Femur (tissue), 1 donor: ENCODE measurements at places on chromosomes 4 and X.

- no peak for DNase-seq
Measured at GRCh38 chr4:25457053-25457715, 80.1 kb downstream of the ANAPC4 start.

GRCh38 chr4:61782133-61782532 lies 582.0 kb downstream of the ADGRL3 start:
- no peak for DNase-seq

- no peak for DNase-seq
Measured at GRCh38 chr4:140652601-140653000, 83.8 kb upstream of the UCP1 start.

DNA sequence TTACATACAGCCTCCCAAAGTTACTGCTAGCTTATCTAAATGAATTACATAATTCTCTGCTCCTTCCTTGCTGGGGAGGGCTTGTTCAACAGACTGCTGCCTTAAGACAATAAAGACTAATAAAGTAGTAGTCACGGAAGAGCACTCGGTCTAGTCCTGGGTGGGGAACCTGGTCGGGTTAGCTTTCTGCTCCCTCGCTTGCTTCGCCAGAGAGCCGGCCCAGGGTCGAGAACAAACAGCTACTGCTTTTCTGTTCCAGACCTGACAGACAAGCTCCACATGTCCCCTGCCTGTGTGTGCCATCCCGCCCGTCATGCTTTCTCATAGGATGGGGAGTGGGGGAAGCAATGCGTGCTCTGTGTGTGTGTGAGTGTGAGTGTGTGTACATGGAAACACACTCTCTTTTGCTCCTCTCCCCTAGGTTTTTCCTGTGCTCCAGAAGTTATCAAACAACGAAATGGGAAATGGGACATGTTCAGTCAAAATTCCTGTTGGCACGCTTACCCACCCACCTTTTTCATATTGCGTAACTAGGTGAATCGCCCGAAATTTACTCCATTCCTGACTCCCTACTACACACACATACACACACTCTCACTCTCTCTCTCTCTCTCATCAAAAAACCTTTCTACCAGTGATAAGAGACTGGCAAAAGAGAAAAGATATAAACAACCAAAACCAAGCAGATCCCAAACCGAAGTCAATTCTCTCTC lies 1.3 kb downstream of the NPY1R start:
- peak; percentile 29 for DNase-seq

- no peak for DNase-seq
Measured at GRCh38 chr4:80208610-80209339, 11.5 kb downstream of the PRDM8 start.

DNA sequence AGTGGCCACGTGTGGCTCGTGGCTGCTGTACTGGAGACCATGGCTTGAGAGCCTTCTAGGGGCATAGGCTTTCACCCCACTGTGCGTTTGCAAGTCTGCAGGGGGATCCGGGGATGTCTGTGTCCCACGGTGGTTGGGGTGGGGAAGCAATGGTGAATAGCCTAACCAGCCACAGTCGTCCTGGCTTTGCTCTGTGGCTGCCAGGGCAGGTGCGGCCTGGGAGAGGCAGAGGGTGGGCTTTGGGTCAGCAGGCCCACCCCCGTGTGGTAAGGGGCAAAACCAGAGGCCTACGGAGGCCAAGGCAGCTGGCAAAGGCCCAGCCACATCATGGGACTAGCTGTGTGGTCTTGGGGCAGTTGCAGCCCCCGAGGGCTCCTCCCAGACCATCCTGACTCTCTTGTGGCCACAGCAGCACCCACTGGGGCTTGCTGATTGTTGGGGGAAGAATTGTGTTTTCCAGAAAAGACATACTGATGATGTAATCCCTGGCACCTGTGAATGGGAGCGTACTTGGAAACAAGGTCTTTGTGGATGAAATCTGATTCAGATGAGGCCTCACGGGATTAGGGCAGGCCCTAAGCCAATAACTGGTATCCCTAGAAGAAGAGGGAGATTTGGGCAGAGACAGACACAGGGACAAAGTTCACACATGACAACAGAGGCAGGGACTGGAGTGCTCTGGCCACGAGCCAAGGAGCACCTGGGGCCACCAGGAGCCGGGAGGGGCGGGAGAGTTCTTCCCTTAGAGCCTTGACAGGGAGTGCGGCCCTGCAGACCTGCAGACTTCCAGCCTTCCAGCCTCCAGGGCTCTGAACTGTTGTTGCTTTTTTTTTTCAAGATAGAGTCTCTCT lies 2.9 kb downstream of the CPZ start:
- DNase-seq: no peak

GRCh38 chrX:154748712-154749339 lies 2.1 kb downstream of the GAB3 start:
- peak; percentile 59 for DNase-seq

DNA sequence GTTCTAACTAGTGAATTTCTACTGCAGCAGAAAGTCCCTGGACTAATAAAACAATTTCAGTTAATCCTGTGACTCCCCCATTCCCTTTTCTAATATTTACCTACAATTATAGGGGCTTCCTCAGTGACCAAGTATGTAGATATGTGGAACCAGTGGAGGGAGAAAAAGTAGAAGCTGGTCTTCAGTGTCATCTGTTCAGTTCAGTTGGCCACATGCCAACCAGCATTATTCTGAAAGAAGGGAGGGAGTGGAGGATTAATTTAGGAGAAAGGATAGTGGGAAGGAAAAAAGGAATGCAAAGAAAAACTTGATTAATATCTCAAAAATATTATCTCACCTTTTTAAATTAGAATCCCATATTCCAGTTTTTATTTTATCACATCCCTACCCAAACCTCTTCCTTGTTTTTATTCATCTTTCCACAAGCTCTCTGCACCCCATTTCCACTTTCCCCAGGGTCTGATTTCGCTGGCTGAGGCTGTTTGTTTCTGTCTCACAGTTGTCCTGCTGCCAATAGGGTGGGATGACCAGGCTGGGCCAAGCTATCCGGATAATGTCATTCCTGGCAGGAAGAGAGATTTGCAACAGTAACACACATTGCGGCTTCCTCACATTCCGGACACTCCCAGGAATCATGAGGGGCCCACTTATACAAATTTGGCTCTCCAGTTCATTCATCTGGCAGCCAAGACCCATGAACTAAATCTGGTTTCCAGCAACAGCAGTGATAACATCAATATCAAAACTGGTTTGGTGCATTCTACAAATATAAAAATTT lies 24.6 kb upstream of the ANTXR2 start:
- peak; percentile 86 for DNase-seq

DNA sequence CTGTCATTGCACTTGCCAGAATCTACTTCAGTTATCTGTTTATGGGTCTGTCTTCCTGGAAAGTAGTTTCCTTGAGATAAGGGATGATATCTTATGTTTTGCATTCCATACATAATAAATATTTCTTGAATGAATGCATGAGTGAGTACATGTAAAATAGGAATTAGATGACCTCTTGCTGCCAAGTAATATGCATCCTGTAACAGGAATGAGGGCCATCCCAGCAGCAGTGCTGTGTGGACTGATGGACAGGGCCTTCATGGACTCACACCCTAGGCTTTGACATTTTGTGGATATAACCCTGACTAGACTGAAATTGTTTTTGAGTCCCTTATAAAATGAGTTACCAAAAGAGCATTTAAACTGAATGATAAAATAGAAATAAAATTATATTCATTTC lies 77.2 kb upstream of the NEIL3 start:
- no peak for DNase-seq

- no peak for DNase-seq
Measured at GRCh38 chr4:10403633-10404445, 53.4 kb downstream of the ZNF518B start.

- DNase-seq: peak; percentile 77
Measured at GRCh38 chrX:124194199-124194598, 138.3 kb upstream of the TEX13D start.

DNA sequence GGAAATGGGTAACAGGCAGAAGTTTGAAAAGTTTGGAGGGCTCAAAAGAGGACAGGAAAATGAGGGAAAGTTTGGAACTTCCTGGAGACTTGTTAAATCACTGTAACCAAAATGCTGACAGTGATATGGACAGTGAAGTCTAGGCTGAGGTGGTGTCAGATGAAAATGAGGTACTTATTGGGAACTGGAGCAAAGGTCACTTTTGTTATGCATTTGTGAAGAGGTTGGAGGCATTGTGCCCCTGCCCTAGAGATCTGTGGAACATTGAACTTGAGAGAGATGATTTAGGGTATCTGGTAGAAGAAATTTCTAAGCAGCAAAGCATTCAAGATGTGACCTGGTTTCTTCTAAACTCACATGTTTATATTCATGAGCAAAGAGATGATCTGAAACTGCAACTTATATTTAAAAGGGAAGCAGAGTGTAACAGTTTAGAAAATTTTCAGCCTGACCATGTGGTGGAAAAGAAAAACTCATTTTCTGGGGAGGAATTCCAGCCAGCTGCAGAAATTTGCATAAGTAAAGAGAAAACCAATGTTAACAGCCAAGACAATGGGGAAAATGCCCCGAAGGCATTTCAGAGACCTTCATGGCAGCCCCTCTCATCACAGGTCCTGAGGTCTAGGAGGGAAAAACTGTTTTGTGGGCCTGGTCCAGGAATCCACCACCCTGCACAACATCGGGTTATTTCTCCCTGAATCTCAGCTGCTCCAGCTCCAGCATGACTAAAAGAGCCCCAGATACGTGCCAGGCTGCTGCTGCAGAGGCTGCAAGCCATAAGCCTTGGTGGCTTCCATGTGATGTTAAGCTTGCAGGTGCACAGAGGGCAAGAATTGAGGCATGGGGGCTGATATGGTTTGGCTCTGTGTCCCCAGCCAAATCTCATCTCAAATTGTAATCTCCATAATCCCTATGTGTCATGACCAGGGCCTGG lies 632.5 kb upstream of the GNPDA2 start:
- no peak for DNase-seq

DNA sequence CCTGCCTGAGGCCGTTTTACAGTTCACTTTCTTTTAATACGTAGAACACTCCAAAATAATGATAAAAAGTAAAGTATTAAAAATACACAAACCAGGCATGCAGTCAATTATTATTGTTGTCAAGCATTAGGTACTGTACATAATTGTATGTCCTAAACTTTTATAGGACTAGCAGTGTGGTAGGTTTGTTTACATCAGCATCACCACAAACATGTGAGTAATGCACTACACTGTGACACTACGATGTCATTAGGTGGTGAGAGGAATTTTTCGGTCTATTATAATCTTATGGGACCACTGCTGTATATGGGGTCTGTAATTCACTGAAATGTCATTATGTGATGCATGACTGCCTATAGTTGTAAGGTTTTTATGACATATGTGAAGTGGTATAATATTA lies 149.5 kb upstream of the SH3RF1 start:
- no peak for DNase-seq

DNA sequence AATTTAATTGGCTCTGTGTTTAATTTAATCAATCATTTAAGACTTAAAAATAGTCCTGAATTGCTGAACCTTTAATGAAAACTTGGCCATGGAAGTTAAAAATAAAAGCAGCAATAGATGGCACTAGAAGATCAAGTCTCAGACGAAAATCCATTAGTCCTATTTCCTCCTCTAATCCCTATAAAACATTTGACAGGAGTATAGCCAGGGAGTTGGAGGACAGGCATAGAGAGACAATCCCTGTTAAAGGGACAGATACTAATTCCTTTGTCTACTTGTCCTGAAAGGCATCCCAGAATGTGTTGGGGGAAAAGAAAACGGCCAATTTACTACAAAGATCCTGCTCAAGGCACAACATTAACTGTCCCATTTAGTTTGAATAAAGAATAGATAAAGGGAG lies 276.3 kb upstream of the TACR3 start:
- DNase-seq: no peak

DNA sequence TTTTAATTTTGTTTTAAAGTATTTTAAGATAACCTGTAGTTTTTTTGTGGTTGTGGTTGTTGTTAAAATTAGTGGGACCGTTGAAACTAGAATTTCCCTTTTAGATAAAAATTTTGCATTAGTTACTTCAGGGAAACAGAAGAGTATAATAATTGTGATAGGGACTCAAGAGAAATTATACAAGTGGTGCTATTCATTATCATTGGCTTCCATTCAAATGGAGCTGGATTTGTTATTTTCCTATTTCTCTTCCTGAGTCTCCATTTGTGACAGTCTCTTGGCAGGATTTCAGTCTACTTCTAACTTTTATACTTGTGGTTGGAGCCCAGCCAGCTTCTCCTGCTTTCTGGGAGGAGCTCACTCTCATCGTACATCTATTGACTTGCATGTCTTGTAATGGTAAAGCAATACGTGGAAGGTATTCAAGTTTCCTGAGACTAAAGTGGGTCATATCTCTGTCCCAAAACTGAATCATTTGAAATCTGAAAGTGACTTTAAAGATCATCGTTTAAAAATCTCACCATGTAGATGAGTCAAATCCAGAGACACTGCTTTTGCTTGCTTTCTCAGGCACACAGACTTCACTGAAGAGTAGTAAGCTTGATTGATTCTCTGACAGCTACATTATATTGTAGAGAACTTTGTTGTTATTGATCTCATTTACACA lies 155.8 kb downstream of the RPA4 start:
- DNase-seq: no peak

- DNase-seq: no peak
Measured at GRCh38 chr4:107115185-107115847, 79.2 kb upstream of the DKK2 start.

DNA sequence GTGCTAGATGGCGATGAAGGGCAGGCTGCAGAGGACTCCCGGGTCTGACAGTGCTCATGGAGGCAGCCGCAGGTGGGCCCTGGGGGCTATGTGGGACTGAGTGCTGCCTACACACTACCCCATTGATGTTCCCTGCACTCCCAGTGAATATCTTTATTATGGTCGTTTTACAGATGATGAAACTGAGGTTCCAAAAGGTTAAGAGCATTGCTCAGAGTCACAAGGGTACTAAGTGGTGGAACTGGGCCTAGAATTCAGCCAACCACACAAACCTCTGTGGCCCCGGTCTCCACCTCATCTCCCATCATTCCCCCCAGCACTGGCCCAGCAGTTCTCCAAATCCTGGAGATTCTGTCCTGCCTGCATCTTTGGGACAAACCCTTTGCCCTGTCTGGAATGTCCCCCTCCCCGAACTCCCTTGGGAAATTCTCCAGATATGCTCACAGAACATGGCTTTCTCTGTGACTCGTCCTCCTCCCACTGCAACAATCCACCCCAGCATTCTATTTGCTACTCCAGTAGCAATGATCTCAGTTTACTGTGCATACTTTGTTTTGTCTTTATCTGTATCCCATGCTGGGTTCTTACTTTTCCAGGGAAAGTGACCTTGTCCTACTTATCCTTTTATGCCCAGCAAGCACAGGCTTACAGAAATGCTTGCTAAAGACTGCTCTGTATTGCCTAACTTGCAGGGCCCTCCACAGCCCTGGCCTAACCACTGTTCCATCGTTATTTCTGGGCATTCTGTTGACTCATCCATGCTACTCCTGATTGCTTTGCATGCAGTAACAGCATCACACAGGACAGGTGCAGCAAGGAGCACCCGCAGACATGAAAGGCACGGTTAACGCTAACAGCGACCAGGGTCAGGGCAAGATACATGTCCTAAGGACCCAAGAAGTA lies 14.0 kb downstream of the PNMA6F start:
- DNase-seq: no peak
